Activated CD8-positive, alpha-beta memory T cell treated with anti-CD3 and anti-CD28 coated beads, Interleukin-2, amount 50 U/mL, for 48 hours (primary cell): ENCODE measurements at places on chromosomes 2 and 18.

DNA sequence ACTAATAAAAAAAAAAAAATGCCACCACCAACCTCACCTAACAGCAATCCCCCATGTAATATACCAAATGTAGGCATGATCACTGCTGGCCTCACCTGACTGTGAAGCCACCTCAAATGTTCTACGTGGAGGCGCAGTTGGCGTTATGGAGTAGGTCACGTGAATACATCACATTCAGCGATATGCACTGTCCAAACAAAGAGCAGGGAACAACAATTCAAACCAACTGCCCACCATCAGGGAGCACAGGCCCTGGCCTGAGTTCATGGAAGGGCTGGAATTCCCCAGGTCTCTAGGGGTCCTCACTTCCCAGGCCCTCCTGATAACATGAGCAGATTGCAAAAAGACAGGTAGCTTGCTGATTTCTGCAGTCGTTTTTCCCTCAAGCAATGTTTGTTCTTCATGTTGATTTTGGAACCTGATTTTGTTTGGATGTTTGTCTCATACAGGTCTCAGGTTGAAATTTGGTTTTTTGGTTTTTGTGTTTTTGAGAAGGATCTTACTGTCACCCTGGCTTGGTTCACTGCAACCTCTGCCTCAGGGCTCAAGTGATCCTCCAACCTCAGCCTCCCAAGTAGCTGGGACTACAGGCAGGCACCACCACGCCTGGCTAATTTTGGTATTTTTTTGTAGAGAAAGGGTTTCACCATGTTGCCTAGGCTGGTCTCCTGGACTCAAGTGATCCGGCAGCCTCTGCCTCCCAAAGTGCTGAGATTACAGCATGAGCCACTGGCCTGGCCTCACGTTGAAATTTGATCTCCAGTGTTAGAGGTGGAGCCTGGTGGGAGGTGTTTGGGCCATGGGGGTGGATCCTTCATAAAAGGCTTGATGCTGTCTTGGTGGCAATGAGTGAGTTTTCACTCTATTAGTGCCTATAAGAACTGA lies 15.5 kb downstream of the TBC1D8 start:
- DNase-seq: no peak

- no peak for DNase-seq
These were observed 480.1 kb downstream of the NRXN1 start for GRCh38 chr2:50551868-50552267.

DNA sequence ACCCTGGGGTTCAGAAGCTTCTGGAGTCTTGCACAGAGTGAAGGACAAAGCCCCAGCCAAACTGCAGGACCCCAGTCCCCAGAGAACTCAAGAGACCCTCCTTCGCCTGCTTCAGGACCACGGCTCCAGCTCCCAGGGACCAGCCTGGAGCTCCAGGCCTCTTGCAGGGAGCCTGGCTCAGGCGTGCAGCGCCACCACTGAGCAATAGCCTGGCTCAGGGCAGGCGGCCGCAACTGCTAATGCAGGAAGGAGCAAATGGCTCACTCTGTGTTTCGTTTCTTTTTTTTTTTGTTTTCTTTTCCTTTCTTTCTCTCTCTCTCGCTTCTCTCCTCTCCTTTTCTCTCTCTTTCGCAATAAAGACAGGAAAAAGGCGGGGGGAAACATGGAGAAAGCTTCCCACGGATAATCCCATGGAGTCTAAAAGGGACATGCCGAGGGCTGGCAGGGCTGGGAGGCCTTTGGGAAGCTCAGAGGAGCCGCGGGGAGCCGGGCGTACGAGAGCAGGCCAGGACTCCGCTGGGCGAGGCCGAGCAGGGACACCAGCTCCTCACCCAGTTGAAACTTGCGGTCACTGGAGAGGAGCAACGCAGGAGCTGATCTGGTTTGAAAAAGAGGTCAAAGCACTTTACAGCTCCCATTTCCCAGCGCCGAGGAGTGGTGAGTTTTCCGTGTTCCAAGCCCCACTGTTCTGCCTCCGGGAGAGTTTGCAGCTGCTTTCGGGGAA lies 244.8 kb downstream of the TWIST2 start:
- DNase-seq: no peak

- no peak for DNase-seq
These were observed 11.7 kb upstream of the CNGA3 start for GRCh38 chr2:98334439-98335078.

DNA sequence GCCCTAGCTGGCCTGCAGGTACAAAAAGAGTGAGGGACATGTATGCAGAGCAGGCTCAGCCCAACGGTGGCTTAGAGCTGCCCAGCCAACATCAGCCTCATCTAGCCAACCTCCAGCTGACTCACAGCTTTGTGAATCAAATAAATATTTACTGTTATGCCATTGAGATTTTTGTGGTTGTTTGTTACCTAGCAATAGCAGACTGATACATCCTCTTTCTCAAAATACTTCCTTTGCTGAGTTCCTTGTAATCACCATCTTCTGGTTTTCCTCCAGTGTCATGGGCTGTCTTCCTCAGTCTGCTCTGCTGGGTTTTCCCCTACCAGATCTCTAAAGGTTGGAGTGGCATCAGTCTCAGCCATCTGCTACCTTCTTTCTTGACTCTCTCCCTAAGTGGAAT lies 126.6 kb upstream of the SLC1A4 start:
- DNase-seq: no peak

GRCh38 chr18:29250259-29250658 lies 1073.3 kb upstream of the CDH2 start:
- no peak for DNase-seq

- DNase-seq: no peak
These were observed 78.3 kb upstream of the HS6ST1 start for GRCh38 chr2:128396946-128397345.

- DNase-seq: no peak
These were observed 469.0 kb downstream of the EPHA4 start for GRCh38 chr2:221102896-221103688.

- no peak for DNase-seq
These were observed 23.2 kb downstream of the ABCB11 start for GRCh38 chr2:169007941-169008340.

DNA sequence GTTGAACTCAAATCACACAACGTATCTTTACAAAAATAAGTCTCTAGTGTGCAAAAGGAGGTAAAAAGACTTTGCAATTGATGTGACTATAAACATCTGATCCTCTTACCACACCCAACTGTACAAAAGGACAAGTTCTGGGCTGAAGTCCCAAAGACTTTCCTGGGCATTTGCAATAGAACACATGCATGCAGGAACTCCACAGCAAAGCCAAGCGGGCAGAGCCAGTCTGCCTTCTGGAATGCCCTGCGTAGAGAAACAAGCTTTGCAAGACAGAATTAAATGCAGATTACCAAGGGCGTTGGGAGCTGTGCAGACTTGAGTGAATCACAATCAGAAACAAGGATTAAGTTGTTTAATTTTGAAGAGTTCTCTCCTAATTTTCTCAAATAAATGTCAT lies 208.4 kb upstream of the ZNF521 start:
- no peak for DNase-seq

DNA sequence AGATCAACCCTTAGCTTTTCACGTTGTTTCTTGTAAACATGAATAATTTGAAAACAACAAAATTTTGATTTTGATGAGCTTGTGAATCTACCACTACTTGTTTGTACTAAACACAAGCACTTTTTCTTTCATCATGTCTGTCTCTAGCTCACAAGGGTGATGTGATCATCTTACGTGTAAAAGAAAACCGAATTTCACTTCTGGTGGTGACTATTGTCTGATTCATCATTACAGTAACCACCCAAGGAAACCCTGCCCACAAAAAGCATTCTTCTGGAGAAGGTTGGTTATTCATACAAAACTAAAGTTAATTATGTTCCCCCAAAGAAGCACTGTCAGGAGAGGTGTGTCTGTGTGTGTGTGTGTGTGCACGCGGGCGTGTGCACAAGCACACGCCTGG lies 285.4 kb downstream of the ZNF516 start:
- DNase-seq: no peak

- DNase-seq: no peak
These were observed 89.3 kb downstream of the PLEKHM3 start for GRCh38 chr2:207935991-207936370.

GRCh38 chr2:85974390-85974789 lies 85.6 kb upstream of the ST3GAL5 start:
- DNase-seq: no peak

DNA sequence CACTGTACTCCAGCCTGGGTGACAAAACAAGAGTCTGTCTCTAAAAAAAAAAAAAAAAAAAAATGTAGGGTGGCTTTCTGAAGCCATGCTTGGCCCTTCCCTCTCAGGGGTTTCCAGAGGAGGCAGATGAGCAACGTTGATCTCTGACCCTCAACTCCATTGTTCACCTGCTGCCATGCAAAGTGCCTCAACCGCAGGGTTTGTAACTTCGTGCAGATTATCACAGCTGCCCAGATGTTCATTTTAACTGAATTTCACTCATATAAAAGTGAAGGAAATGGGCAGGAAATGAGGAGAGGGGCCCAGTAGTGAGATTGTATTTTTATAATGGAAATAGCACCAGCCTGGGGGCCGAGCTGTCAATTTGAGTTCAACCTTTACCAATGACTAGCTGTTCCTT lies 14.9 kb upstream of the B3GNT2 start:
- DNase-seq: no peak

- DNase-seq: no peak
These were observed 26.5 kb downstream of the KIF1A start for GRCh38 chr2:240793313-240794177.

DNA sequence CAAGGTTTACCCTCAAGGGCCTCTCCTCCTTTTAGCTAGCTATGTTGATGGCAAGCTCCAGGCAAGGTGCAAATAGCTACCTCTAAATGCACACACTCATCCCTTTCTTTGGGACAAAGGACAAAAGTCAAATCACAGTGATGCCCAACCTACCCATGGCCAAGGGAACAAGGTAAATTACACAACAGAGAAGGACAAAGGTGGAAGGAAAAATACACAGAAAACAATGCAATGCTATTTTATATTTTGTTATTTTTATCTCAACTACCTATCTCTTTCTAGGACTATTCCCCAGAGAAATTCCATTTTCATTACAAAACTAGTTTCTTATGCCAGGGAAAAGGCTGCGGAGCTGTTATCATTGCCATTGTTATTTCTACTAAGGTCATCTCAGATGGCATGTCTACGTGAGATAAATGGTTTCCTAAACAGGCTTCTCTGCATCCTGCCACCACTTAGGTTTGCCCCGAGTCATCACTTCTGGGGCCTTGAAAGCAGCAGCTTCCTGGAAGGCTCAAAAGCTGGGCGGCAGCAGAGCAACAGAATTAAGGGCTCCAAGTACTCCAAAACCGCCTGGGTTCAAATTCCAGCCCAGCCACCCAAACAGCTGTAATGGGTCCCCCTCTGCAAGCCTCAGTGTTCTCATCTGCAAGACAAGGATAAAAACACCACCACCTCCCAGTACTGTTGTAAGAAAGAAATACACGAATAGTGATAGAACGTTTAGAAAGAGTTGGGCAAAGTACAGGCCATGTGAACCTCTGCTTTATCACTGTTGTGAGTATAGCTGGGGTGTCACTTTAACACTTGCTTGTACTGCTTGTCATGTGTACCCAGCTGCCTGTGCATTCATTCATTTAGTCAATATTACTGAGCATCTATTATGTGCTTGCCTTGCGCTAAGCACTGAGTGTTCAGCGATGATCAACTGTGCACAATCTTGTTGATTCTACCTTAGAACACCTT lies 20.9 kb downstream of the BCL2 start:
- DNase-seq: no peak

DNA sequence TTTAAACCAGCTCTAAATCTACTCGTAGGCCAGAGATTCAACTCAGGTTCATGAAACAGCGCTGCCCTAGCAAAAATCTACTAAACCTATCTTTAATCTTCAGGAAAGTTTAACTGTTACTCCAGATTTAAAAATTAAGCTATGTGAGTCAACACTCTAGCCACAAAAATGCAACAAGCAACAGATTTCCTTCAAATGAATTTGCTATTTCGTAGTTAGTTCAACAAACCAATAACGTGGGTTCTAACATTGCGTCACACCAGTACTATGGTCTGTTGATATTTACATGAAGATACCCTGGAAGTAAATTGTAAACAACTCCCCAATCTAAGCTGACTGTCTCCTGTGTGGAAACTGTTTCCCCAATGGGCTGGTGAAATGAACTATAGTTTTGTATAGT lies 71.2 kb downstream of the FIGN start:
- DNase-seq: no peak
